ENCODE measurements at places on chromosomes 11 and 22.
A peak's percentile ranks its signal among the peaks of the same experiment; 100 is the strongest.

GRCh38 chr11:62665599-62666258 is 617 bp downstream of the CSKMT start:
- peak; percentile 39 for DNase-seq

- DNase-seq, result no peak
These were observed 30.0 kb downstream of the PRR14L start for GRCh38 chr22:31719850-31720471.

DNA sequence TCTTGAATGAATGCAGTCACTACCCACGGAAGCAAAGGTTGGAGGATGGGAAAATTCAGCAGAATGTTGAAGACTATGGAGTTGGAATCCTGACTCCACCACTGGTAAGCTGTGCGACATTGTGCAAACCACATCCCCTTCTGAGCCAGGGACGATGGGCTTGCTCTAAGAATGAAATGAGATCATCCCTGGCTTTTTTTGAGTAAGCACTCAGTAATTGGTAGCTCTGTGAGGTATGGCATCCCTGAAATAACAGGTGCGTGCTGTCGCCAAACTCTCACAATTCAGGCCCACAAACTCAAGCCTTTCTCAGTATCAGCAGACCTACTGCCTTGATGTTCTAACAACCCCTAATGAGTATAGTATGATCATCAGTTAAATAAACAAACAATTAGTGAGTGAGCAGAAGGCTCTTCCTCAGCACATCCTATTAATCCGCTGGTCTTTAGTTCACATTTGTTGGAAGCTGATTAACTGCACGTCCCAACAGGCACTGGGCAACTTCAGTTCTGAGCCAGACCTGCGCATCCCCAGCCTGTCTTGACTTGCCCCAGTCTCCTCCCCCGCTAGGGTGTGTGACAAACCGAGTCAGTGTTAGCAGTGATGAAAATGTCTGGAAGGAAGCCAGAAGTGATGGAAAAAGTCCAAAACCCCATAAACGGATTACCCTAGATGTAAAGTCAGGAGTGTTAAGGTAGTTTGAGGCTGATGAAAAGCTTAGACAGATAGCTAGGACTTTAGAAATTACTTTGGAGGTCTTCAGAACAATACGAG is 235.5 kb downstream of the GRIK4 start:
- no peak for DNase-seq

GRCh38 chr11:986270-986951 is 50.1 kb downstream of the MUC6 start:
- no peak for DNase-seq

GRCh38 chr11:29343465-29344333 is 673.1 kb downstream of the KCNA4 start:
- DNase-seq, result peak; percentile 10

DNA sequence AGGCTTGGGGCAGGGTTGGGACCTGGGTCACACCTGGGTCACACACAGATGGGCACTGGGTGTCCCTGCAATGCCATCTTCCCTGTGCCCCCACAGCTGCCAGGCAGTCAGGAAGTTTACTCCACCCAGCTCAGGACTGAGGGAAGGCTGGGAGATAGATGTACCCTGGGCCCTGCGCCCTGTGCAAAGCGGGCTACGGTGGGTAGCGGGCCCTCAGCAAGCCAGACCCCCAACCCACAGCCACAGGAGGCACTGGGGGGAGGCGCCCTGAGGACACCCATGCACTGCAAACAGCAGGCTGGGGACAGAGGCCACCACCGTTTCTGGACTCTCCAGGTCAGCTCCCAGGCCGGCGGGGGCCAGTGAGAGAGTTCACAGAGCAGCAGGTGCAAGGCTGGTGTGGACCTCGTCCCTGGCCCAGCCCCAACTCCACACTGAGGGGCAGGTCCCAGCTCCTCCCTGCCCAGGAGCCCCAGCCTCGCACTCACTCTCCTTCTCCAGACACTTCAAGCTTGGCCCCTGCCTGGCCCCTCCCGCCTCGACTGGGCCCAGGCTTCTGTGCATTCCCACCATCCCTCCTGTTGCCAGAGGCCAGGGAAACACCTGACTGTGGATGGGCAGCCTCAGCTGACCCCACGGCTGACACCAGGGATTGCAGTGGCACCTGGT is 4.9 kb downstream of the DUSP8 start:
- DNase-seq, result no peak

- peak; percentile 55 for DNase-seq
These were observed 119.2 kb downstream of the DSCAML1 start for GRCh38 chr11:117677729-117678310.

GRCh38 chr22:29487426-29487986 is 7.5 kb downstream of the NEFH start:
- DNase-seq, result no peak

DNA sequence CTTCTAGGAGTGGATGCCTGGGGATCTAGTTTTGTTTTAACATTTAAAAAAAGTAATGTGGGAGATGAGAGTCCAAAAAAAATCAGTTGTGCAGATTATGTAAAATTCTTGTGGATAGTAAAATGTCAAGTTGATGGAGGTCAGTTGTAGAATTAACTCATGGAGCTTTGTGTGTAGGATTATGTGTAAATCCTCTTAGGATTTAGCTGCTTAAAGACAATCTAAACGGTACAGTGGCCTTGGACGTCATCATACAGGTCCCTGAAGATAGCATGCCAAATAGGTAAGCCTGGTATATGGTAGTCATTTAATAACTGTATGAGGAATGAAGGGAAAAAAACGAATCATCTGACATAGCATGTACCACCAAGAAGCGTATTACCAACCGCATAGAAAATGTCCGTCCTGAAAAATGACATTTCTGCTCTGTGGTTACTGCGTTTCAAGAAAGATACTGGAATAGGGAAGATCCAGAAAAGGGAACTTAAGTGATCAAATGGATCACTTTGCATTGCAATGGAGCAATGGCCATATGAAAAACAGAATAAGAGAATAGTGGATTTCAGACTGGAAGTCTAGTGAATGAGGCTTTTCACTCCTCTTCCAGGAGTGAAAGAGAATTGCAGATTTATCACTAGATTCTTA is 61.3 kb downstream of the BCL2L13 start:
- DNase-seq, result no peak

- DNase-seq, result no peak
These were observed 36.2 kb downstream of the IGHMBP2 start for GRCh38 chr11:68939583-68940555.

DNA sequence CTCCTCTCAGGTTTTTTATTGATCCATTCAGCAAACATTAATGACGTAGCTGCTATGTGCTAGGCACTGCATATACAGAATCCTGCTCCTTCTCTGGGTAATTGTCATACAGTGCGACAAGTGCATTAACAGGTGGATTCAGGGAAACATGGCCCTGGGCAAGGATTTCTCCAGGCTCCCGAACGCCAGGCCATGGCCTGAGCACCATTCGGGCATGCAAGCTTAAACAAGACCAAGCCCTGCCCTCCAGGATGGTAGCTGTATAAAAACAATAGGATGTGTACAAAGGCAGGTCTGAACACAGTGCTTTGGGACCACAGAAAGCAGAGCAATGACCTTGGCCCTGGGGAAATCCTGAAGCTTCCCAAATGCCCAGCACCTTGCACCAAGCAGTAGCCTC is 9.1 kb upstream of the SYT7 start:
- DNase-seq, result no peak

- DNase-seq, result no peak
These were observed 2.5 kb upstream of the FERMT3 start for GRCh38 chr11:64204080-64204440.

Data from amygdala (tissue), 56 donors.